ENCODE measurements at places on chromosomes 6 and 20.

DNA sequence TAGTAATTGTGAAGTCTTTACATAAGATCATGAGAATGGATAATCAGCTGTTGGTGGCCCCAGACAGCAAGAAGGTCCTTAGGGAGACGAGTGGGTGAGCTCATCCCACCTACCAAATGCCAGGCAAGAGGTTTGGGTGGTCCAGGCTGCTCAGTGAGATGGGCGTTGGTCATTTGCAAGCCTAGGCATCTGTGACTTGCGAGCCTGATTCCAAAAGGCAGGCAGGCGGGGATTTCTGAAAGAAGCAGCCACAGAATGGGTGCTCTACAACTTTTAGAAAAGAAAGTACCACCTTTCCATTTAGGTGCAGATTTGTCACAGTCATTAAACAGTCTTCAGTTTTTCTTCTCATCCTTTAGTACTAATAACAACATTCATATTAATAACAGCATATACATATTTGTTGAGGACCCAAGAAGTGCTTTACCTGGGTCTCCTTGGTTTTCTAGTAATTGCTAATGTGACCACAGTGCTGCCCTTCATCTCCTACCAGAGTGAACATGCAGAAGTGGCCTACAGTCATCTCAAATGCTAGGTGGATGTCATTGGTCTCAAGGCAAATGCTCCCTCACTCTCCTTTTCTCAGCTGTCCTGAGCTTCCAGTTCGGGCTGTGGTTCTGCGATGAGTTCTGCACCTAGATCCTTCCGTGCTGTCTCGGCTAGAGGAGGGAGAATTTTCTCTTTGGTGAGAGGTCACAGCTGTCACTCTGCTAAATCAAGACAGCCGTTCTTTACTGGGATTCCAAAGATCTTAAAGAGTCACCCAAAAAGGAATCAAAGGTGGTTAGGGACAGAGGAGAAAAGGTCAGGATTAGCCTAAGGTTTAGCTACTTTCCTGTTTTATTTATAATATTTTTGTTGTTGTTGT, 2.7 kb downstream of the WRNIP1 start:
- DNase-seq: no peak

DNA sequence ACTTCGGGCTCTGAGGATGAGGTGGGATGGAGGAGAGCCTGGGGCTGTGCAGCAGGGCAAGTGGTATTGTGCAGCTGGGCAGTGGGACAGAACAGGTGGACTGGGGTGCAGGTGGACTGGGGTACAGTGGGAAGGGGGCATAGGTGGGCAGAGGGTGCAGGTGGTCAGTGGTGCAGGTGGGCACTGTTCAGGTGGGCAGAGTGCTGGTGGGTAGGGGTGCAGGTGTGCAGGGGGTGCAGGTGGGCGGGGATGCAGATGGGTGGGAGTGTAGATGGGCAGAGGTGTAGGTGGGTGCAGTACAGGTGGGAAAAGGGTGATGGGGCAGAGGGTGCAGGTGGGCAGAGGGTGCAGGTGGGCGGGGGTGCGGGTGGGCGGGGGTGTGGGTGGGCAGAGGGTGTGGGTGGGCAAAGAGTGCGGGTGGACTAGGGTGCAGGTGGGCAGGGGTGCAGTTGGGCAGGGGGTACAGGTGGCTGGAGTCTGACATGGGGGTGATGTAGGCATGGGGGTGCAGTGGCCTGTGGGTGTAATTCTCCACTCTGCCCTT, 20.4 kb downstream of the BHLHE23 start:
- DNase-seq: no peak

GRCh38 chr6:72182337-72183246, 296.2 kb downstream of the RIMS1 start:
- peak; percentile 30 for DNase-seq

GRCh38 chr6:91566467-91566866, 979.6 kb upstream of the MAP3K7 start:
- DNase-seq: no peak

DNA sequence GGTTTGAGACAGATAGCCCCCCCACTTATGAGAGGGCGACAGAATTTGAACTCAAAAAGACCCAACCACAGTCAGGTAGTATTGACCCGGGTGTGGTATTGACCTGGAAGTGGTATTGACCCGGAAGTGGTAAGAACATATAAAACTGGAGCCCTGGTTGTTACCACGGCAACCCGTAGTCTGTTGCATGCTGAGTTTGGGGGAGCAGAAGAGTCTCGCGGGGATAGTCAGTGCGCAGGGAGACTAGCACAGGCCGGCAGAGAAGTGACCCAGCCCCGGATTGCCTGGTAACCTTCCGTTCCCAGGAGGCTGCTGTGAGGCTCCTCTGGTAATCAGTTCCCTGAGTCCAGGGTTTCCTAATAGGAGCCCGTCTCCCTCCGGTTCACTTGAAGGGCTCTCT, 96.2 kb downstream of the SNX5 start:
- no peak for DNase-seq

DNA sequence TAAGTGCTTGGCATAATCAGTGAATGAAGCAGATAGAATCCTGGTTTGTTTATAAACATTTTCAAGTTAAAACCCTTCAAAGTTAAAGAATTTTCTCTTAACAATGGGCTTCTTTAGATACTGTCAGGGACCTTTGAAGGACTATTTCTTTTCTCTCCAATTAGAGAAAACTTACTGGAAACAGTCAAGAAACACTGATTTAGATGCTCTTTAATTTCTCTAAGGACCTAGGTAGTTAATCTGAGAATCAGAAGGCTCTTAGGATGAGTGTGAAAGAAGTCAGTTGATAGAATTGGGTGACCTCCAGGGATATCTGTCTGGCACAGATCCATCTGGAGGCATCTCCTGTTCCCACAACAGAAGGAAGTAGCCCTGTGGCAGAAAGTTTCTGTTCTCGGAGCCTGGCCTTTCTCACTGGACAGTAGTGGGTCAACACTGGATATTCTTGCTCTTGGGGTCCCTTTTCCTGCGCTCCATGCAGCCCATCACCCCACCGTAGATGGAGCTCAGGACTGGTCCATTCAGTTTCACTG, 22.5 kb downstream of the KIAA0408 start:
- DNase-seq: no peak

DNA sequence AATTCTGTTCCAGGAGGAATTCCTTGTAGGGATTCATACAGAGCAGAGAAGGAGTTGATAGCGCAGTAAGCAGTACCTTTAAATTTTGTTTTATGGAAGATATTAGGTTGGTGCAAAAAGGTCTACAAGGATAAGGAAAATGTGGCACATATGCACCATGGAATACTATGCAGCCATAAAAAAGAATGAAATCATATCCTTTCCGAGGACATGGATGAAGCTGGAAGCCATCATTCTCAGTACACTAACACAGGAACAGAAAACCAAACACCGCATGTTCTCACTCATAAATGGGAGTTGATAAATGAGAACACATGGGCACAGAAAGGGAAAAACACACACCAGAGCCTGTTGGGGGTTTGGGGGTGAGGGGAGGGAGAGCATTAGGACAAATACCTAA, 37.4 kb upstream of the TXLNB start:
- DNase-seq: no peak

DNA sequence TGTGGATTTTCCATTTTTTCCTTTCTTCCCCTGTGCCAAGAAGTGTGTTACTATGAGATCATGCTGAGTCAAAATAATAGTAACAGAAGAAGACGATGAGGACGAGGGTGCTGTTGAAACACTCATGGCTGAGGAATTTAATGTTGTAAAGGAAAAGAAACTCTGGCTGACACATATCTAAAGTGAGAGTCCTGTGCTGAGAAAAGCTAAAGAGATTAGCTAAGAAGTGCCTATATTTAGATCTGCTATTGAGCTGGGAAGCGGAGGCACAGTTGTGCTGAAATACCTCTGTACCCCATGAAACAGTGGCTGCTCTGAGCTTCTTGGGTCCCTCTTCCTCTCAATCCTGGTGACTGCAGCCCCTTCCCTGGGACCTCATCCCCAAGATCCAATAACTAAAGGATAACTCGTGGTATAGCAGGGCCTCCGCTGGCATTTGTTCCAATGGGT, 1.1 kb upstream of the SYTL3 start:
- peak; percentile 75 for DNase-seq

DNA sequence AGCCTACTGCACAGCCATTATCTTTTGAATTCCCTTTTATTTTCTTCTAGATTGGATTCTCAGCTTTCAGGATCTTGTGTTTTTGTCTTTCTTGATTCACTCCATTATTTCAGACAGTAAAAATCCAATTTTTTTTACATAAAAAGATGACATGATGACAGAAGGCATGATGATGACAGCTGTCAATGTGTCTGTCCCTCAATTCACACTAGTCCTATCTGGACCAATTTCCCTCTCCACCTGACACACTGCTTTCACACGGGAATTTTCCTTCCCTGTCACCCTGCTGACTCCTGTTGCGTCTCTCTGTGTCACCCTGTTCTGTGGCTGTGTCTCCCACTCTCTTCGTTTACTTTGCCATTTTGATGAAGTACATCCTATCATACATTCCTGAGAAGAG, 73.6 kb downstream of the KHDC1L start:
- DNase-seq: no peak

GRCh38 chr20:43940518-43941225, 26.0 kb downstream of the TOX2 start:
- no peak for DNase-seq

DNA sequence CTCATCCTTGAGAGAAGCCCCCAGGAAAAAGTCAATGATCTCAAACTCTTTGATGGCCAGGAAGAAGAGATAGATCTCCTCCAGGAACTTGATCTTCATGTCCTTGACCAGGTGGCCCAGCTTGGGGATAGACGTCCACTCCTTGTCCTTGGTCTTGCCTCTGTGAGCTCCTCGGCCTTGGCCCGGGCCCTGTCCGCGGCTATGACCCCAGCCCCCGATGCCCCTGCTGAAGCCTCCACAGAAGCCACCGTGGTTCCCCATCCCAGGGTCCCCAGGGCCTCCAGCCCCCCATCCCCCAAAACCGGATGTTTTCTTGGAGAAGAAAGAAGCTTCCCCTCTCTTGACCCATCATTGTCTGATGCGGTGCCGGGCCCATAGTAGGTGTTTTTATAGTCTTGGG, 195.1 kb downstream of the ZMYND8 start:
- DNase-seq: no peak

DNA sequence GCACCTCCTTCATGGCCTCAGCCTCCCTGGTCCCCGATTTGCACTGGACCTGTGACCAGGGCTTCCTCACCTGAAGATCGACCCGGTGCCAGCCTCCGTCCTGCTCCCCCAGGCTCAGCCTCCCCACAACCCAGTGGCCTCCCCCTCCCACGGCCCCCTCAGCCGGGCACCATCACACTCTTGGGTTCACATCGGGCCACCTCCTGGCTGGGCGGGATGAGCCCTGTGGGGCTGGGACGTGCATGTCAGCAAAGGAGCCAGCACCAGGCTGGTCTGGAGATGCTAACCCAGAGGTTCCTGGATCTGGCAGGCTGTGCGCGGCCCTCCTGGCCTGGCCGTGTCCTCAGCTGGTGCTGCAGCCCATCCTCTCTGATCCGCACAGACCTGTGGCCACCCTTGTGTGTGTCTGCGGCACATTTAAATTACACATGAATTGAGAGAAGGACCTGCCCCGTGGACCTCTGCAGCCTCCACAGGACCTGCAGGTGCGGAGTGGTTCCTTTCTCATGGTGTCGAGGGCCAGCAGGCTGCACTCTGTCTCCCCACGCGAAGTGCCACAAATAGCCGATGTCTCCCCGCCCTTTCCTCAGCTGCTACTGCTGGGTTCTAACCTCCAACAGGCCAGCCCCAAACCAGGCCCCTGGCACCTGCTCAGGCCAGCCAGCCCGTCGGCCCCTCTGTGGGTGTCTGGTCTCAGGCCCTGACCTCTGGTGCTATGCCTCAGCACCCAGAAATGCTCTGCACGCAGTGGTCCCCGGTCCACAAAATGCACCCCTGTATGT, 237.5 kb downstream of the ERMARD start:
- DNase-seq: no peak

All from hepatic stellate cell (primary cell).